ENCODE measurements at places on chromosomes 5 and 9. TPM values are rescaled to one million over a fixed set of nuclear protein-coding genes. Genes with fewer than 3 reads are reported as not detected.

LVRN gene
- total RNA-seq: not detected

PCDHGA5 gene
- total RNA-seq: 1.5 TPM

SGCD gene
- total RNA-seq: 0.17 TPM

GRCh38 chr9:100819980-100820379, 208.5 kb upstream of the PLPPR1 start:
- DNase-seq: no peak

DNA sequence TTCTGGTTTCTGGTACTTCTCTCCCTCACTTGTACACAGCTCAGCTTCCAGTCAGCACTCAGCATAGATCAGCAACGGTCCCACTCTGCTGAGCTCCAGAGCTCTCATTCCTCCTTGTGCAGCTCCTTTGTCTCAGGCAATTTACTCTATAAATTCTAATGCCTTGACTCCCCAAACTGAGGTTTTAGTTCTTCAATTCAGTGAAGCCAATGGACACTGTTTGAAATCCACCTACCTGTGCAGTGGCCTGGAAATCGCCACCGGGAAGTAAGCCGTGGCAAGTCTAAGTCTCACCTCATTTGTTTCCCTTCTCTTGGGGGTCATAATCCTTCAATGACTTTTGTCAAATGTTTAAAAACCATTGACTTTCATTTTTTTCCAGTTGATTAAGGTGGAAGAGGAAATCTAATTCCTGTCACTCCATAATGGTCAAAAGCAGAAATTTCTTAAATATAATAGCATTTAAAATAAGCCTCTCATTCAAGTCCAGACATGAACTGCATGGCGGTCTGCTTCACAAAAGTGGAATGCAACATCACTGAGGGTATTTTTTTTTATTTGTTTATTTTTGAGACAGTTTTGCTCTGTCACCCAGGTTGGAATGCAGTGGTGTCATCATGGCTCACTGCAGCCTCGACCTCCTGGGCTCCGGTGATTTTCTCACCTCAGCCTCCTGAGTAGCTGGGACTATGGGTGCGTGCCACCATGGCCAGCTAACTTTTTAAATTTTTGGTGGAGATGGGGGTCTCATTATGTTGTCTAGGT, 79.6 kb downstream of the C7 start:
- peak; percentile 69 for DNase-seq

- DNase-seq: no peak
Observed at GRCh38 chr5:53123702-53124101, 14.1 kb upstream of the MOCS2 start.

DNA sequence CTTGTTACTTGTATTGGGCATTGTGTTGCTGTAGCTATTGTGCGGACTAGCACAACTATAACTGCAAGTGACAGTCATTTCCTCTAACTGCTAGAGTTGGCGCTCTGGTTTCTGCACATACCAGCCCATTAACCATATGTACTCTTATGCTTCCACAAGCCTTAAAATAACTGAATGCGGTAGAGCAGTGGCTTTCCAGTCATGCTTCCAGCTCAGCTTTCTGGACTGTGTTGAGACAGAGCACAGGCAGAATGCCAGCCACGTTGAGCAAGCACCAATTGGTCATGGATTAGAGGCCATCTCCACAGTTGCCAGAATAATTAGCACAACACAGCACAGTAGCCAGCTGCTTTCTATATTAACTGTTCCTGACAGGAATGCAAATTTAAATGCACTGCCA, 12.2 kb downstream of the INVS start:
- DNase-seq: peak; percentile 94

DNA sequence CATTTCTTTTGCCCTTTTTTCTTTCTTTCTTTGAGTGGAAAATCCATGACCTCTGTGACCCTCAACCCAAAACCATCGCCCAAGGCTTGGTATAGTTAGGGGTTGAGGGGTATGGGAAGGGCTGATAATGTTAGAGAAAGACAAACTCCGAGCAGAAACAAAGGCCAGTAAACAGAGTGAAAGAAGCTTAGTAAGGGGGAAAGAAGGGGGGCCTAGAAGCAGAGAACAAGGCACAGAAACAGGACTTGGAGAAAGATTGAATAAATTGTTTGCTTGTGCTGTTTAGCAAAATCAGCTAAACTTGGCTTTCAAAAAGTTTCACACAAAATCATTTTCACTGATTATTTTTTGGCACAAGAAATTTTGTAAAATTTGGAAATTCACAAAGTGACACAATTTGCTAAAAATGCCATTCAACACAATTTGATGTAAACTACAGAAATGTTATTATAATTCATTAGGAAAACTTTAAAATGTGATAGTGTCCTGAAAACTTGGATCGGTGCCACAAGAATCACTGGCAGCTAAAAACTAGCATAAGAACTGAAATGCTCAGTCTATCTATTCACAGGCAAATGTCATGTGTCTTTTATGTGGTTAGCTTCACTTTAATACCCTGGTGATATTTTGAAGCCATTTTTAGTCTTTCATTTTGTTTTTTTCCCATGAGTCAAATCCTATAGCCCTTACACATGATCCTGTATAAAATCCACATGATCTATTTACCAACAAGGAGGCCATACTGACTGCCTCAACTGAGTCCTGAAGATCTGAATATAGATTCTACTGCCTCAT, 276.4 kb downstream of the NR2F1-AS1 start:
- no peak for DNase-seq
